ELF-1 (cell line): ENCODE measurements at places on chromosomes 12 and 14.
A peak's percentile ranks its signal among the peaks of the same experiment; 100 is the strongest.

- DNase-seq: no peak
These were observed 930.5 kb upstream of the NOVA1 start for GRCh38 chr14:27528328-27528727.

DNA sequence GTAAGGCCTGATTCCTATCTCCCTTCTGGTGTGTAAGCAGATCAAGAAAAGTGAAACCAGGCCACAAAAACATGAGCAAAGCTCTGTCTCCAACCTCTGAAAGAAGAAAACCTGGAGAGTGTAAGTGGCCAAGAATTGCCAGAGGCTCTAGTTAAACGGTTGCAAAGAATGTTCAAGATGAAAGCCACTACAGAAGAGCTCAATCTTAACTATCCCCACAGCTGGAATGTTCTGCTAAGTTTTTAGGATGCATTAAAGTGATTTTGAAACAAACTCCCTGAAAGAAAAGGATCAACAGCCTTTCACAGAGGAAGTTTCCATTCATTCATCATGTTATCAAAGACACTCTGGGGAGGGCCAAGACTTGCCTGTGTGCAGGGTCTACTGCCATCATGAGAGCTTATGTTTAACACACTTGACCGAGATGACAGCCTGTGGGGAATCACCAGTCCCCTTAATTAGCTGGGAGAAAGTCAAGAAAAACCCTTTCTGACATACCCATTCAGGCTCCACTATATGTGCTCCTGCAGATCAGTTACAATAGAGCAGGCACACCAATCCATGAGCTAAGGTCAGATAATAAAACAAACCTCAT lies 128.0 kb upstream of the OVCH1 start:
- peak; percentile 81 for DNase-seq

DNA sequence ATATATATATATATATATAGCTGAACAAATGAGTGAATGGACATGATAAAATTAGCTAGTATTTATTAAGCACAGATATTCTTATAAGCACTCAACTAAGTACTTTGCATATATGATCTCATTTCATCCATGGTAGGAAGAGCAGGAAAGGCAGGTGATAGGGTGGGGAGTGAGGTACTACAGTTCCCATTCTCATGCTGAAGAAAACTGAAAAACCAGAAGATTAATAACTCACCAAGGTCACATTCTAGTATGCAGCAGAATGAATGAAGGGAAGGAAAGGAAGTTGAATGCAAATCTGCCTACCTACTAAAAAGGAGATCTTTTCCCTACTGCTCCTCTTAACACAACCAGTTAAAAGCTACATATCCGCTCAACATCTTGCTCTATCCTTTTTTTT lies 298.1 kb upstream of the TMPO start:
- DNase-seq: no peak

- DNase-seq: peak; percentile 41
These were observed 85.5 kb downstream of the STON2 start for GRCh38 chr14:81314443-81315175.

DNA sequence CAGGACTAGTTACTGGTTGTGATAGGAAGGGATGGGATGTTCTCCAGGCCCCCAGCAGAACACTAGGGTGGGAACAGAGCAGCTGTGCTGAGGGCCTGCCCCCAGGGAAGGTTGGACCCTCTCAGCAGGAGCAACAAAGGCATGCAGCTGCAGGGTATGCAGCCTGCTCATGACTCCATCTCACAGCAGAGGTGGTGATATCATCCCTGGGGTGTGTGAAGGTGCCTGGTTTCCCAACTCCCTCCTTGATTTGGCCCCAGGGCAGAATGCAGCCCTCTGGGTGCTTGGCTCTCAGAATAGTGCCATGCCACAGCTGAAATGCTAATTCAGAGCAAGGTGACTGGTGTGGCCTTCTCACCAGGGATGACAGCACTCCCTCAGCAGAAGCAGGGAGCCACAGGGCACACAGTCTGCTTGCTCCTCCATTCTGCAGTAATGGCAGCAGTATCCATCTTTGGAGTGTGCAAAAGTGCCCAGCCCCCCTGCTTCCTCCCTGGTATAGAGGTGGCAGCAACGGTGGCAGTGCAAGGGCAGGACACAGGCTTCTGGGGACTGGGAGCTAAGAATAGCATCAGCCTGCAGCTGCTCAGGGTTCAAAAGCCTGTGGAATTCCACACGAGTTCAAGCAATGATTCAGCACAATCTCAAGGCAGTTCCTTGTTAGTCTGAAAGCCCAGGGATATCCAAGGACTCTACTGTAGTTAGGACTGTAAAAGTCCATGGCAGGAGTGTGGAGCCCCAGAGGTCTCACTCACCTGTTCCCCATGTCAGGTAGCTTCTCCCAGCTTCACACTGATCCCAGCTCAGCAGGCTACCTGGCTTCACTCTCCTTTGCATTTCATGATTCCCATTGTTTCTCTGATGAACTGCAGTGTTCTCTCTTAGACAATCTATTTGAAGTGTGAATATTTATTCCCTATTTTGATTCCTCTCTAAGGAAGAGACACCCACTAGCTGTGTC lies 298.1 kb upstream of the FOXG1 start:
- peak; percentile 71 for DNase-seq

DNA sequence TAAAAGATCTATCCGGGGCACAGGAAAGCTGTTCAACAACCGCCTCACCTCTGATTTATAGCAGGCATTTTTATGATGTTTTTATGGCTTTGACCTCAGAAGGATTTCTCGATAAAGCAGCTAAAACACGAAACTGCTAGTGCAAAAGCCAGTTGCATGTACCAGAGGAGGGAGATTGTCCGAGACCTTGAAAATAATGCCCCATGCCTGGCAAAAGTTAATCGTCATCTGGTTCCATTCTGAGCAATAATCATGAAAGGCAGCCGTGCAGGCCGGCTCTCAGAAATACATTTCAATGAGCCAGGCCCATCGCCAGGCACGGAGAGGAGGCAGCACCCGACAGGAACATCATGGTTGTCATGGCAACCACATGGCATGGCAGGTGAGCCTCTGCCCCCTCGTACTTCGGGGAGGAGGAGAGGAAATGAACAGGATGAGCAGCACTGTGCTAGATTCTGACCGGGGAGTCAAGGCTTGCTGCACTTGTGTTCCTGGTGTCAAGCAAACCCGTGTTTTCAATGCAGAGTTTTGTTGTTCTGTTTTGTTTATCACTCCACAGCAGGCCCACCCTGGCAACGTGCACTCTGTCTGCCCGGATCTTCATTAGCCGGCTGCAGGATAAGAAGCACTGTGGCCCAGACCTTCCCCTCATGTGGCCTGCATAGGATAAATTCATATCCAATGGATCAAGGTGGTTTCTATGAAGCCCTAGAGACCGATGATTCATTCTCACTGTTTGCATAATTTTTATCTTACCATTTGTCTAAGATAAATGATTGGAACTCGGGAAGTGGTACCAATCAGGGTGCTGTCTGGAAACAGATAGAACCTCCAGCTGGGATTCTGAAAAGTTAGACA lies 160.2 kb downstream of the RIMBP2 start:
- DNase-seq: no peak

GRCh38 chr12:122989225-122989839 lies 8.9 kb downstream of the ARL6IP4 start:
- DNase-seq: no peak

GRCh38 chr14:100557658-100558057 lies 29.6 kb downstream of the BEGAIN start:
- DNase-seq: no peak

GRCh38 chr12:70185301-70185700 lies 57.9 kb upstream of the CNOT2 start:
- no peak for DNase-seq

DNA sequence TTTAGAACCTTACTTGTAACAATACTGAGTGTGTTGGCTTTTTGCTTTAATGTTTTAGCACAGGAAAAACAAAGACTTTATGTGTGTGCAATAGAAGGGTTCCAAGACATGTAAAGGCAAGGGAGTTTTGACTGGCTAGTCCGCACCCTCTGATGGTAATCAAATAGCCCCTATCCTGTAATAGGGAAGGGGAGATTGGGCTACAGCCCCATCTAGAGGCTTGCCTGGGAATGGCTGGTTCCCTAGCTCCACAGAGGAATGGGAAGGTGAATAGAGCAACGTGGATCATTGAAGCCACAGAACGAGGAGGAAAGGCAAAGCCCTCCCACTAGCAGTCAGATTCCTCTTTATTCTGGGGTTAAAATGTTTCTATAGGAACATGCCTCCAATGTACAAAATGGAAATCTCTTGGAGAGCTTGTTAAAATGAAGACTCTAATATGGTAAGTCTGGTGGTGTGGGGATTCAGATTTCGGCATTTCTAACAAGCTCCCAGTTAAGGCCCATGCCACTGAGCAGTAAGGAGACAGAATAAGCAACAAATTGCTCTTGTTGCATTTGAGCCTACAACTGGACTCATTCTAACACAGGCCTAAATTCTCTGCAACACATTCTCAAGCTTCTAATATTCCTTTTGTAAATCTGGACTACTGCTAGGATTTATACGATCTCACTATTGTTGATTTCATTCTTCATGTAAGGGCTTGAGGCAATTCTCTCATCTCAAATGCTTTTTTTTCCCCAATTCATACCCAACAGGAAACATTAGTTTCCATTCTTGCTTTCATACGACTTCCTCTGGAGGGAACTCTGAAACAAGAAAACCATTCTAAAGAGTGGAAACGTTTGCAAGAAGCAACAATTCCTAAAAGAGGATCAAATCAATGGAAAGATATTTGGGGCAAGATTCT lies 57.1 kb downstream of the NIN start:
- DNase-seq: peak; percentile 54

DNA sequence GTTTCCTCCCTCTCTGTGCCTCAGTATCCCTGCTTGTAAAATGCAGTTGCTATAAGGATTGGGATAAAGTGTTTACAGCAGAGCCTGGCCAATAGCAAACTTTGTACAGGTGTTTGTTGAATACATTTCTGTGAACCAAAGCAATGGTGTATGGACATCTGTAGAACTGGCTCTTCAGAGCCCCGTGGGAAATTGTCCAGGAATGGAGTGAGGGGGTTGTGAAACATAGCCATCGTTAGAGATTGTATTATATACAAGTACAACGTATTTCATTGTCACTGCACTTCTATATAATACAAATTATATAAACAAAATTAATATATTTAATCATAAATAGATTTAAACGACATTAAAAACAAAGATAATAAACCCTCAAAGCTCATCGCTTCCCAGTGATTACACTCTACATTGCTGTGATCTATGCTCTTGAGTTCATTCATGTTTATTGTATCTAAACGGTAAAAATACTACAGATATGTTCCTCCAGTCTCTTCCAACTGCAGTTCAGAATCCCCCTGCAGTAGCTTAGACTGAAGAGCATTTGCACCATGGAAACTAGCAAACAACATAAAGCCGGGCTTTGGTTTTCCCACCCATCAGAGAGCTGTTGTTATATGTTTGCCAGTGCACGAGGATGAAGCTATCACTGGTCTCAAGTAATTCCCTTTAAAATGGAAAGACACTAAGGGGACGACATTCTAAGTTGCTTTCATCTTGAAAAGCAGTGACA lies 216.7 kb downstream of the TMEM132C start:
- DNase-seq: no peak

DNA sequence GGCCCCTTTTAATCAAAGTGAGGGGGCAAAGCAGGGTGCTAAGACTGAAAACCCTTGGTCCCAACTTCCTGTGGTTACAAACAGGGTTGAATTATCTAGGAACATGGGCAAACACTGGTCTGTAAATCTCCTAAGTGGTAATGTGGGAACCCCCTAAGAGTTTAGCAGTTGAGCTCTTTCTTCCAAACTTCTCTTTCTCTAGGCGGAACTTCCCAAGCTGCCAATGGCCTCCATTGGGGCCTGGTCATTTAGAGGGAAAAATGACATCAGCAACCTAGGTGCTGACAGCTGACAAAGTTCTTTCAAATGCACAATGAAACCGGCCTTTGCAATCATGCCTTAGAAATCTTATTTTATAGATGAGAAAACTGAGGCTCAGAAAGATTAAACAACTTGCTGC lies 17.7 kb downstream of the HEBP1 start:
- no peak for DNase-seq

DNA sequence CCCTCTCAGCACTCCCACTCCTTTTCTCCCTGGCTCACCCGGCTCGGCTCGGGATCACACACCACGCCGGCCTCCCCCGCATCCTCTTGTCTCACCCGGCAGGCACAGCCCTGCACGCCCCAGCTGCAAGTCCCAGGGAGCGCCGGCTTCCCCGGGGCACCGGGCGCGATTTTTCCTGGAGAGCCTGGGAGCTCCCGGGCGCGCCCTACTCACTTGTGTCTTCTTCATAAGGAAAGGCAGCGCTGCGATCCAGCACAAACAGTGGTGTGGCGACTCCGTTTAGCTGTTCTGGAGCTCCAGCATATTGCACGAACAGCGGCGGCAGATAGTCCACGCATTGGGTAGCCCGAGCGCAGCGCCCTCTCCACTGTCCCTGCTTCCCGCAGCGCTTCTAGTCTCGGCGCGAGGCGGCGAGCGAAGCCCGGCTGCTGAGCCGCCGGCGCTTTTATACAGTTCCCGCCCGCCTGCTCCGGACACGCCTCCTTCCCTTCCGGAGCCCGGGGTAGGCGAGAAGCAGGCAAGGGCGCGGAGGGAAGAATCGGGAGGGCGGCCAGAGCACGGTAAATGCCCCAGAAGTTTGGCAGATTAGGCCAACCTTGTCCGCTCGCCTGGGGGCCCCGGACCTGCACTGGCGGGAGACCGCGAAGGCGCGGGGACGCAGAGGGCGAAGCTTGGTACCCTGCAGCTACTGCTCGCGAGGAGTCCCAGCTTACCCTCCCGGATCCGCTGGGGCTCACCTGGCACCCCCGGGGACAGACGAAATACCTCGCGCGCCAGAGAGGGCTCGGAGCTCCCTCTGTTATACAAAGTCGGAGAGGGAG lies at the start of gene KITLG:
TSS of gene KITLG (minus strand) at position 421 of the 821 bp plus-strand sequence. CDS start at position 228, 193 bp downstream.
- DNase-seq: peak; percentile 93

DNA sequence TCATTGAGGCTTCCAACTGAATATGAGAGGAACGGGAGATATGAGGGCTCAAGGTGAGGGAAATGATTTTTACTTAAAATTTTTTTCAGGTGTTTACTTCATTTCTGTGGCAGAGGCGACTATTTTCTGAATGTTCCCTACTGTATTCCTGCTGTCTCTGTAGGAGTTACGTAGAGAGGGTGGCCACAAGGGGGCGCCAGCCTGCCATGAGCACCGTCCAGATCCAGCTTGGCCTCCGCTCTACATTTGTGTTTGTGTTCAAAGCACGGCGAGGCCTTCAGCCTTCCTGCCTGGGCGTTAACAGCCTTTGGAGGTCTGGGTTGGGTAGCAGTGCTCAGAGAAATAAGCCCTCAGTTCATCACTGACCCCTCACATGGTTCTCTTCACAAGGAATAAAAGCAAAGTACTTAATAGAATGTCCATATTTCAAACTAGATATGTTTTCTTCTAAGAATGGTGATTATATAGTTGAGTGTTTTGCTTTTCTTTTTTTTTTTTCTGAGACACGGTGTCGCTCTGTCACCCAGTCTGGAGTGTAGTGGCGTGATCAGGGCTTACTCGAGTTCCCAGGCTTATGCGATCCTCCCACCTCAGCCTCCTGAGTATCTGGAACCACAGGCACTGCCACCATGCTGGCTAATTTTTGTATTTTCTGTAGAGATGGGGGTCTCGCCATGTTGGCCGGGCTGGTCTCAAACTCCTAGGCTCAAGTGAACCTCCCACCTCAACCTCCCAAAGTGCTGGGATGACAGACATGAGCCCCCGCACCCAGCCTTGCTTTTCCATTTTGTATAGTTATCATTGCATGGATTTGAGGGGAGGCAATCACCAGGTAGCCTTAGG lies 22.3 kb downstream of the CKB start:
- DNase-seq: peak; percentile 88

GRCh38 chr14:23531391-23531790 lies 20.2 kb downstream of the ZFHX2 start:
- no peak for DNase-seq

GRCh38 chr12:11885261-11886038 lies 185.3 kb upstream of the BCL2L14 start:
- DNase-seq: peak; percentile 82
